ENCODE measurements at places on chromosomes 11 and 22.

DNA sequence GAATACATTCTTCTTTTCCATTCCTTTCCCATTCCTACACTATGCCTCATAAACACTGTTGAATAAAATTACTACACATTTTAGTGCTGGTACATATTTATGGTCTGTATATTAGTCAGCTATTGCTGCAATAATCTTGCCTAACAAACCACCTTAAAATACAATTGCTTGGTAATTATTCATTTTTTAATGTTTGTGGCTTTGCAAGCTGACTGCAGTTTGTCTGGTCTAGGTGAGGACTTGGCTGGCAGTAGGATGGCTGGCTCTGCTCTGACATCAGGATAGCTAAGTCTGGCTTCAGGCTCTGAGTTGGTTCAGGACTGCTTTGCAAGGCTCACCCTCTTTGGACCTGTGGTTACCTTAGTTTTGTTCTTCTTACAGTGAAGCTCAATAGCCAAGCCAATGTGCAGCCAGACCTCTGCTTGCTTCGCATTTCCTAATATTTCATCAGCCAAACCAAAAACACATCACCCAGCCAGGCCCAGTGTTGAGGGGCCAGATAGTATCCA lies 913.4 kb upstream of the RAG2 start:
- no peak for DNase-seq

- DNase-seq = no peak
Measured at GRCh38 chr11:86171627-86172026, 72.9 kb upstream of the EED start.

DNA sequence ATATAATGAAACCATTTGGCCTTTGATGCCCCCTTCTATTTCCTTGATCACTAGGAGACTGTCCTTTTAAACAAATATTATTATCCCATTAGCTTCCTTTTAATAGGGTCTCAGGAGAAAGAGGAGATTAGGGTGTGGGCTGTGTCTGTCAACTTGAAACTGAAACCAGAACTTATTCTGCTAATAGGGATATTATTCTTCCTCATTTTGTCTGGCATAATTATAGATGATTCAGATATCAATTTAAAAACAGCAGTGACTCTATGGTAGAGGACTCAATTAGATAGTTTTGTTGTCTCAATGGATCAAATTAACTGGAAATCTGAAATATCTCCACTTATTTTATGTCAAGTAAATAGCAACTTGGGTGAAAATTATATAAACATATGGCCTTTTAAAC lies 584.9 kb upstream of the CCDC90B start:
- no peak for DNase-seq

DNA sequence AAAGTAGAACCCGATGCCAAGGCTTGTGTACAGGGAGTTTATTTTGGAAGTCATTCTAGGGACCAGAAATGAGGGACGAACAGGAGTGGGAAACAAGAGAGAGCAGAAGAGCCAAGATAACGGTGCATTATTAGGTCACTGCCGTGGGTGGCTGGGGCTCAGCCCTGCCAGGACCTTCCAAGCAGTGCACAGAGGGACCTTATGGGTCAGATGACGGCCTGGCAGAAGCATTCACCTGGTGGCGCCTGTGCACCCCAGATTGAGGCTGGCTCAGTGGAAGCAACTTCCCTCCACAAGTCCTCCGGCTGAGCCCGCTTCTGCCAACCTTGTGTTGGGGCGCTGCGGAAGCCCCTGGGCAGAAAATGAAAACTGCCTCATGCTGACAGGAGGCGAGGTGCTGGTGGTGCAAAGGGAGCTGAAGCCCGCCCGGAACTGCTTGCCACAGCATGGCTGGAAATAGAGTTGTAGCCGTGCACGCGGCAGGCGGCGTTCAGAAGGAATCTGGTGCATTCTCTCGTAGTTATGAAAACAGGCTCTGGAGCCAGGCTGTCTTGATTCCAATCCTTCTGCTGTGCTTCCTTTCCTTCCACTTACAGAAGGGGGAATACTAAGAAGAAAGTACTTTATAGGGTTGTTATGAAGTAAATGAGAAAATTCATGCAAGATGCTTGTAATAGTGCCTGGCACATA lies 22.2 kb upstream of the TP53I11 start:
- no peak for DNase-seq

GRCh38 chr11:129282634-129283033 lies 90.5 kb upstream of the ARHGAP32 start:
- DNase-seq = no peak

GRCh38 chr11:70545610-70545912 lies 147.2 kb downstream of the CTTN start:
- DNase-seq = no peak

DNA sequence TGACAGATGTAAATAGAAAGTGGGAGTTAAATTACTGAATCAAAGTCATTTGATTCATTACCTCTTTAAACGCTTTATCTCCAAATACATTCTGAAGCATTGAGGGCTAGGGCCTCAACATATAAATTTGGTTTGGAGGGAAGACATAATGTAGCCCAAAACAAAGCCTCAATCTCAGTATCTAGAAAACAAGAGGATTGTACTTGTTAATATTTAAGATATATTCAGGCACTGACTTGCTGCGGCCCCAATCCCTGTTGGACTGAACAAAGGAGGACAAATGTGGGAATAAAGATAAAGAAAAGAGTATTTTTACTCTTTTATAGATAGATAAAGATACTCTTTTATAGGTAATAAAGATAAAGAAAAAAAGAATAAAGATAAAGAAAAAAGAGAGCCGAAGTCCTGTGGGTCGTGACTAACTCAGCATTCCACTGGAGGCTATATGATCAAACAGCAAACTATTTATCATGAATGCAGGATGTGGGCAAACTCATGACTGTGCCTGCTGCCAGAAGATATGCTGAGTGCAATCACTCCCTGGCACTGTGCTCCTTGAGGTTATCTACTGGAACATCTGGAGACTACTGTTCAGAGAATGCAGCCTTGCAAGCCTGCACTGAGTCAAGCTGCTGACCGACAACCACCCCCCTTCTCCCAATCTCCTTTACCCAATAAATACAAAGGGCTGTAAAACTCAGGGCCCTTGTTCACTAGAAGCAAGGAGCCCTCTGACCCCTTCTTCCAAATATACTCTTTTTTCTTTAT lies 6.9 kb downstream of the OR10V1 start:
- DNase-seq = no peak

Data from activated T-cell treated with anti-CD3 and anti-CD28 coated beads for 4 hours (primary cell).